Stimulated activated CD4-positive, alpha-beta T cell treated with anti-CD3 and anti-CD28 coated beads, Interleukin-1b, Interleukin-23, amount 100 ng/mL, for 48 hours (primary cell): ENCODE measurements at places on chromosomes 4 and X.

GRCh38 chr4:16843831-16844508 lies 54.5 kb downstream of the LDB2 start:
- DNase-seq: no peak

GRCh38 chr4:165299399-165300060 lies 27.9 kb upstream of the MSMO1 start:
- DNase-seq: no peak

GRCh38 chr4:132670557-132670956 lies 478.5 kb upstream of the PCDH10 start:
- no peak for DNase-seq

GRCh38 chr4:95921470-95921869 lies 81.6 kb downstream of the PDHA2 start:
- no peak for DNase-seq

DNA sequence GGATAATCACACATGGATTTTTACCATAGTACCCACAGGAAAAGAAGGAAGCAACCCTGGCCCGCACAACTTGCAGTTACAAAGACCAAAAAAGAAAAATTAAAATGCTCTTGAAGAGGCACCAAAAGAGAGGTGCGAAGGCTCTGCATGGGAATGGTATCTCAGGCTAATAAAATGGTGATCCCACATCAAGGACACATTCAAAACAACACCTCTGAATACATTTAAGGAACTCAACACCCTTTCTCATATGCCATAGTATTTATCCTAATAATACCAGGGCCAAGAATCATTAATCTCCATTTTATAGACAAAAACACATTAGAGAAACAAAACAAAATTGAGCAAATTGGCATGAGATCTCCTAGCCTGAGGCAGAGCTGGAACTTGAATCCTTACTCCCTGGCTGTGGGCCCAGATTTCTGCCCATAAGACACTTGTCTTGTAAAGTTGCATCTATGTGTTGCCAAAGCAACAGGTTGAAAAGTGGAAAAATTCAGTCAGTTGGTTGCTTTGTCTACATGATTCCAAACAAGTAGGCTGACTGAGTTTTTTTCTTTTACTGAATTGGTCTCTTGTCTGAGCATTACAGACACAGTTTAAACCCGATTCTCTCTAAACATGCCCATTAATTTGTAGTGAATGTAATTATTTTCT lies 33.5 kb downstream of the GUCY2F start:
- no peak for DNase-seq
